NCI-H1105 treated with DMSO at 0.1 percent for 48 hours (cell line): ENCODE measurements at places on chromosomes 6 and 20.

- DNase-seq, result peak; percentile 84
Measured at GRCh38 chr6:49531774-49532569, 18.5 kb upstream of the C6orf141 start.

DNA sequence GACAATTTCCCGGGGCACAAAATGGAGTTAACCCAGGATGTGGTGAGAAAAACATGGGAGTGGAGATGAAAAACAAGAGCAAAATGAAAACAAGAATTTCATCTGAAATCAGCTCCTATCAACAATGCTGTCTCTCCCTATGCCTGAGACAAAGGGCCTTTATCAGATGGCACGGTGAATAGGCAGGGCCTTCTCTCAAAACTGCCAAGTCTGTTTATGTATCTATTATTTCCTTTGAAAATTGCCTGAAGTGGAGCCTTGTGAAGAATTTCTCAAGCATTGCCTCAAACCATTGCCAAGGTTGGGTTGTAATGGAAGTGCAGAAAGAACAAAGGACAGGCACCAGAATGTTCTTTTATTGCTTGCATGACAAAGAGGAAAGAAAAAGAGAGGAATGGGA is 74.7 kb downstream of the BTBD3 start:
- no peak for DNase-seq

- no peak for DNase-seq
Measured at GRCh38 chr6:42971746-42972327, 7.1 kb downstream of the PEX6 start.

DNA sequence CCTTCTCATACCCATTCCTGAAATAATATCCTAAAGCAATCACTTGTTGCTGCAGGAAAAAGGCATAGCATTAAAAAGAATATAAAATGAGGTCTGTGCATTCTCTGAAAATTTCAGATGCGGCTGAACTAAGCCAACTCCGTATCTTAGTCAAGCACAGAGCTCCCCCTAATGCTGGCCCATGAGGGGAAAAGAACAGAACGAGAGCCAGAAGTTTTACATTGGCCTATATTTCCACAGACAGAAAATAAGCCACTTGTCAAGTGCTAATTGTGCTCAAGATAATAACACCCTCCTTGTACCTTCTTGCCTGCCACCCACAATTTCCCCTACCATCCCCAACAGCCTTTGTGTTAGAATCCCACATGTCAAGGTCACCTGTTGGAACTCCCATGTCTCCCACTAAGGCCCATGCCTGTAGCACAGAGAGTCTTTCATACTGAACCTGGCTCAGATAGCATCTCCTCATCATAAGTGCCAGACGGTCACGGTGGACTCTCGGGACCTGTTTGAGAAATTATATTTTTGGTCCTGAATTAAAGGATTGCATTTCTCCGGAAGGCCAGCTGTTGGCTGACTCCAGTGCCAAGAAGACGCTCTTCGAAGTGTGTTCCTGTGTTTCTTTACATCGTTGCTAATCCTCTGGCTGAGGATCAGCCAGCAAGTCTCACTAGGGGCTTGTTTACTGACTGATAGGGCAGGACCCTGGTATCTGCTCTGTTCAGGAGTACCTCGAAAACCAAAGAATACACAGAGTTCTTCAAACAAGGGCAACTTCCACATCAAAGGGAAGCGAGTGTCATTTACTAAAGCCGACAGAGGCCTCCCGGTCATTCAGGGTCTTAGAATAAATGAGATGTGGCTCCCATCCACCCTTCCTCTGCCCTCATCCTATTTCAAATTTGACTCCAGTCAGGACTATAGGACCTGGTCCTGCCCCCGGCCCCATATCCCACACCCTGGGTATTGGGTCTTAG is 183.4 kb upstream of the FBXL4 start:
- no peak for DNase-seq

- no peak for DNase-seq
Measured at GRCh38 chr6:26743941-26744699, 84.6 kb upstream of the ZNF322 start.

GRCh38 chr6:26388441-26388840 is 5.5 kb downstream of the BTN2A2 start:
- no peak for DNase-seq

DNA sequence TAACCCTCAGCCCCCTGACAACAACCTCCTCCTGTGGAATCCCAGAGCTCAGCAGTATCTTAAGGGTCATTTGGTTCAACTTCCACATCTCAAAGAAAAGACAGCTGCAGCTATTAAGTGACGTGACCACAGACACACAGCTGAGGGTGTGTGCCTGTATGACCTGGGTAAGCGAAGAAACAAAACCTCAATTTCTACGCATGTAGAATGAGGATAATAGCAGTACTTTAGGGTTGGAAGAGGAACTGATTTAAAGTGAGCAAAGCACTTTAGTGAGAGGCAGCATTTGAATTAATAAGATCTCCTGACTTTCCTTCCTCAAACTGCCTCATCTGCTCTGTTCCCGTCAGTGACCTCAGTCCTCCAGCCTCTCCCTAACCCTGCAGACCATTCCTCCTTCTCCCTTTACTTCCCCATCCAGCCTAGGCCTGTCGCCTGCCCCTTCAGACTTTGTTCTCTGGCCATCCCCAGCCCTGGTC is 6.8 kb upstream of the ARMC2 start:
- DNase-seq, result no peak

DNA sequence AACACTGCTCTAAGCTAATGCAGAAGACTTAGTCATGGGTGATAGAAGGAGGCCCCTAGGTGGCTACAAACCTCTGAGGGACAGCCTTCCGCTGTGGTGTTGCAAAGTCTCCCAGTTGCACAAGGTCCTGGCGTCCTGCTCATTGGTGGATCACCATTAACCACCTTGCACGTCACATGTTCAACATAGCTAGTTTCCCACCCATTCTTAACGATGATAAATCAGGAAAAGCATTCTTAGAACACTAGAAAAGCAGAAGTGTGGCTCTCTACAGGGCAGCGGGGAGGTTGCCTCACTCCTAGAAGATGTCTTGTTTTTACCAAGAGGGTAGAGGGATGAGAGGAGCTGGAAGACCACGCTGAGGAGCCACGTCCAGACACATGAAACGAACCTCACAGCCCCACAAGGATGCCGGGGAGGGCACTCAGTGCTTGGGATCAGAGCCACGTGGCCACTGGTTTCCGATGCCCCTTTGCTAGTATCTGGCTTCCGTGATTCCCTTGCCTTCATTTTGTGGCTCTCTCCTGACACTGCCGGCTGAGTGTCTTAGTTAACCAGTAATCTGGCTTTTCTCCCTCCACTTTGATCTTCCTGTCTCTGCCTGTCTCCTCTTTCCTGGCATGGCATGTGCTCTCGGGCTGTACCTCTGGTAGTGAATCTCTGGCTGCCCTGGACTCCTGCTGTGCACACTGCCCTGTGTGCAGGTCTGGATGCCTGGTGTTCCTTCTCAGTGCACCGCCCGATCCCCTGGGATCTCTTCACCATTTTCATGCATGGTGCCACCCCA is 91.4 kb upstream of the NEDD9 start:
- no peak for DNase-seq

GRCh38 chr6:139647016-139647415 is 272.6 kb upstream of the CITED2 start:
- DNase-seq, result no peak

GRCh38 chr20:57617079-57617795 is 3.0 kb downstream of the ZBP1 start:
- no peak for DNase-seq

GRCh38 chr6:156887623-156888269 is 110.6 kb downstream of the ARID1B start:
- no peak for DNase-seq
